ENCODE measurements at places on chromosomes 2 and 18.

DNA sequence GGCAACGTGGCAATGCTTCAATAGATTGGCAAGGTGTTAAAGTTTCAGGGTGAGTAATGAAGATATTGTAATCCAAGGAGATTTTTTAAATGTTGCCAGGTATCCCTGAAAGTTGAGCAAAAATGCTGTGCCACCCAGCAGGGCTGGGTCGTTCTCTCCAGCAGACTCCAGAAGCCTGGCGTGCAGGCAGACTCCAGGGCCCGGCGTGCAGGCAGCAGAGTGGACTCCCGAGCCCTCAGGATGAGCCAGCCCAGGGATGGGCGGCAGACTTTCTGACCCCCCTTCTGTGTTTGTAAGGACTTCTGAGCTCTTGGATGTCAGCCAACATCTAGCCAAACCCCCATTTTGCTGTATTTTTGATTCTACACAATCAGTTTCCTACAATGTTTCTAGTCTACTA, 289.1 kb downstream of the ZNF516 start:
- DNase-seq, result no peak

GRCh38 chr2:133040170-133040569, 370.2 kb upstream of the LYPD1 start:
- no peak for DNase-seq

GRCh38 chr2:32357318-32358110, 691 bp downstream of the BIRC6 start:
- DNase-seq, result peak; percentile 25

DNA sequence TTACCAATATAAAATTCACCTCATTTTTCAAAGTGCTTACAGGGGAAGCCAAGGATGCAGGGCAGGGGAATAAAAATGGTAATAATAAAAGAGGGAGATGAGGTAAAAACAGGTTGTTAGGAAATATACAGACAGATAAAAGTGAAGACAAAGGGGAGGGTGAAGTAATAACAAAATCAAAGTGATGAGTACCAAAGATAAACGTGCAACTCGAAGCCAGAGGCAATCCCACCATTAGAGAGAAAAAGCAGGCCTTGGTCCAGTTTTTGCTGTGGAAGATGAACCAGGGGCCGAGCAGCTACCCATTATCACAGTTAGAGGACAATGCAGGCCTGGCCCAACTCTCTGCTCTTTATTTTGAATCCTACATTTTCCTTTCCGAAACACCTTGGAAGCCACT, 99.6 kb upstream of the UPP2 start:
- no peak for DNase-seq

DNA sequence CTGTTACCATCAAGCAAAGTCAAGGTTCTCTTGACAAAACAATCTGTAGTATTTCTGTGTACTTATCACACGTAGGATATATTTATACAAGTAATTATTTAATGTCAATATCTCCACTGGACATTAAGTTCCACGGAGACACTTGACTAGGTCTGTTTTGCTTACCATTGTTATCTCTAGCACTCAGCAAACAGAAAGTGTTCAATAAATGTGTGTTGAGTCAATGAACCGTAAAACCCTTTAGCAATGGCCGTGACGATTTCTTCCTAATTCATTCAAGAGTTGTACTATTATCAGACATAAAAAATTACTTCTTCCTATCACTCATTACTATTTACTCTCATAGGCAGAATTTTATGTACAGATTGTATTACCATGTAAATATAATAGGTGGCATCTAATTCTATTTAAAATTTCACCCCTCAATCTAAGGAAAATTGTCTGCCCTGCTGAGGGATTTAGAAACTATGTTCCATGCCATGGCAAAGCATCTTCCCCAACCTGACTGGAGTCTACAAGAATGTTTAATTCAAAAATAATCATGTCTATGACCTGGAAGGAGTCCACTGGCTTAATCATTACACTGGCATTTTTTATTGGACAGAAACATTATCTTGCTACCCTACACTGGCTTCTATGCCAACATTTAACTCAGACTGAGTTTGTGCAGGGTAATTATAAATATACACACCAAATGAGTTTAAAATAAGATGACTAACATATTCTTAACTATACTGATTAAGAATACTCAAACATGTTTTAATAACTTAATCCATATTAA, 301.9 kb downstream of the ZEB2 start:
- peak; percentile 31 for DNase-seq

DNA sequence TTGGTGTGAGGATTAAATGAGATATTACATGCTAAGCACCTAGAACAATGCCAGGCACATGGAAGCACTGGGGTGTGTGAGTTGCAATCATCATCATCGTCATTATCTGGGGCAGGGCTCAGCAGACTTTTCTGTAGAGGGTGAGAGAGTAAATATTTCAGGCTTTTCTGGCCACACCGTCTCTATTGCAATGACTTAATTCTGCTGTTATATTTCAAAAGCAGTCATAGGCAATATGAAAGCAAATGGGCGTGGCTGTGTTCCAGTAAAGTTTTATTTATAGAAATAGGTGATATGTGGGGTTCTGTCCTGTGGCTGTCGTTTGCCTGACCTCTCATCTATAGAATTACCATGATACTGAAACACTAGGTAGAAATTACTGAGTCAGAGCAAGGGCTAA, 60.6 kb downstream of the IL1R2 start:
- DNase-seq, result no peak

- DNase-seq, result no peak
Observed at GRCh38 chr2:179595284-179595683, 266.1 kb downstream of the ZNF385B start.

- peak; percentile 36 for DNase-seq
Observed at GRCh38 chr2:186862869-186863709, 14.1 kb upstream of the ZSWIM2 start.

DNA sequence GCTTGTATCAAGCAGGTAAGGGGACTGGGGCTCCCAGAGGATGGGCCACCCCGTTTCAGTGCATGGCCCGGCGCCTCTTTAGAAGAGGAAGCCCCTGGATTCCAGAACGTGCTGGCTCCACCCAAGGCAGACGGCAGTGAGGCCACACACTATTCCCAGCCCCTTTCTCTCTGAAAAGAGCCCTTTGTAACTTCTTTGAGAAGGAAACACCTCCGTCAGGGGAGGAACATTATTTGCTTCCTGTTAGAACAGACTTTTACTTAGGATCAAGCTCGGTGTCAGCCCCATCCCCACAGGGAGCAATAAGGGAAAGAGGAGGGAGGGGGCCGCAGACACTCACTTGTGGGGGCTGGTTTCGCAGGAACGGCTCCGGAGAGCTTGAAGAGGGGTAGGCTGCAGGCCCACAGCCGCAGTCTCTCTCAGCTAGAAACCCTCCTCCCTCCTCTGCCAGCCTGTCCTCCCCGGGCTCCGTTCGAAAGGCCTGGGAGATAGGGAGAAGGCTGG, 49.6 kb upstream of the RMDN2 start:
- DNase-seq, result no peak

- DNase-seq, result peak; percentile 6
Observed at GRCh38 chr2:145503511-145503910, 983.6 kb upstream of the ZEB2 start.

- no peak for DNase-seq
Observed at GRCh38 chr2:42791606-42792005, 777 bp downstream of the HAAO start.

DNA sequence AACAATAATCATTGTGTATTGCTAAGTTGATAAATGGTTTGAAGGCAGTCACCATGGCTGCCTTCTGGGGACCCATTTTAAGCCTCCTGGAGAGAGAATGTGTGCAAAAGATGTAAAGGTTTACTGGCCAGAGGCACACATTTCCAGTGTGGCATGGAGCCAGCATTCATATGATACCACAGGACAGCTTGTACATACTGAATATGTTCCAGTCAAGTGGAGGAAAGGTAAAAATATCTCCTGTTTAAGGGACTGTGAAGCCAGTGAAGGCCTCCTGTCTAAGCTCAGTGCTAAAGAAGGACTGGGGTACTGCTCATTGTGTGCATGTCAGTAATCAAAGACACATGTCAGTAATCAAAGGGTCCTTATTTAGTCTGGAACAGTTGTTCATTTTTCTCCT, 119.2 kb downstream of the BABAM2 start:
- no peak for DNase-seq
